Epithelial cell of prostate (primary cell): ENCODE measurements at places on chromosomes 11 and 22.

- DNase-seq = no peak
These were observed 33.9 kb downstream of the TSG101 start for GRCh38 chr11:18492888-18493287.

DNA sequence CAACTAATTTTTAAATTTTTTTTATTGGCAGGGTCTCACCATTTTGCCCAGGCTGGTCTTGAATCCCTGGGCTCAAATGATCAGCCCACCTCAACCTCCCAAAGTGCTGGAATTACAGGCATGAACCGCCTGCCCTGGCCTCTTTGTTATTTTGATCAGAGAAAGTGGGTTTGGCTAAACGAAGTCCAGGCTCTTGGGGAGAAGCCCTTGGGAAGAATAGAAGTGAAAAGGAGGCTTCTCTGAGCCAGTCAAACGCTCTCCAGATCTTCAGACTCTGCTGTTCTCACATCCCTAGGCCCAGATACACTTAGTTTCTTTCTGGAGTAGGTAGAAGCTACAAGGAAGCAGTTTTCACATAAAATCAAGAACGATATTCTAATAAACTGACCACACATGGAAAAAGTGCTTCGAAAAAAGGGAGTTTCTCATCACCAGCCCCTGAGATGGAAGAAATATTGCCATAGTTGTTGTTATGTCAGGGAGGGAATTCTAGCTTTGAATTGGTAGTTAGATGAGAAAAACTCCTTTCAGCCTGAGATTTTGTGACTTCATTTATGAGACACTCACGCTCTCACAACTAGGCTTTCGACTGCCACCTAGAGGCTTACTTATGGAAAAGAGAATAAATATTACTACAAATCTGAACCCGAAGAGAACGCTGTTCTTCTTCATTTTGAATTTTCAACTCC lies 41.7 kb upstream of the AQP11 start:
- peak; percentile 10 for DNase-seq

GRCh38 chr11:28632338-28632737 lies 524.1 kb downstream of the METTL15 start:
- DNase-seq = no peak

- DNase-seq = peak; percentile 66
These were observed 3.8 kb upstream of the PIK3IP1 start for GRCh38 chr22:31295831-31296657.

- no peak for DNase-seq
These were observed 46.1 kb downstream of the KCNC1 start for GRCh38 chr11:17780668-17781067.

DNA sequence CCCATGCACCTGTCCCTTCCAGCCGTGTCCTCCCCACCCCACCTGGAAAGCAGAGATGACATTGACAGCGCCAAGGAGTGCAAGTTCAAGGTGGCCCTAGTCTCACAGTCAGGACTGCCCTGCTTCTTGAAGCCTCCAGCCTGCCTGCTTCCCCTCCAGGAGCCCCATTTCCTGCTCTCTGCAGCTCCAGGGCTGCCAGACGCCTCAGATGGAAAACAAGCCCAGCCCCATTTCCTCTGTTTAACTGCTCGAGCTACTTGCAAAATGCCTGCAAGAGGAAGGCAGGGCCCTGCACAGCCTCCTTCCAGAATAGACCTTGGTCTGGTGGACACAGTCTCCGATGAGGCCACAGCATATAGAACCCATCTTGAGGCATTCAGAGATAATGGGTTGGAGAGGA lies 5.0 kb upstream of the DGKZ start:
- DNase-seq = no peak

DNA sequence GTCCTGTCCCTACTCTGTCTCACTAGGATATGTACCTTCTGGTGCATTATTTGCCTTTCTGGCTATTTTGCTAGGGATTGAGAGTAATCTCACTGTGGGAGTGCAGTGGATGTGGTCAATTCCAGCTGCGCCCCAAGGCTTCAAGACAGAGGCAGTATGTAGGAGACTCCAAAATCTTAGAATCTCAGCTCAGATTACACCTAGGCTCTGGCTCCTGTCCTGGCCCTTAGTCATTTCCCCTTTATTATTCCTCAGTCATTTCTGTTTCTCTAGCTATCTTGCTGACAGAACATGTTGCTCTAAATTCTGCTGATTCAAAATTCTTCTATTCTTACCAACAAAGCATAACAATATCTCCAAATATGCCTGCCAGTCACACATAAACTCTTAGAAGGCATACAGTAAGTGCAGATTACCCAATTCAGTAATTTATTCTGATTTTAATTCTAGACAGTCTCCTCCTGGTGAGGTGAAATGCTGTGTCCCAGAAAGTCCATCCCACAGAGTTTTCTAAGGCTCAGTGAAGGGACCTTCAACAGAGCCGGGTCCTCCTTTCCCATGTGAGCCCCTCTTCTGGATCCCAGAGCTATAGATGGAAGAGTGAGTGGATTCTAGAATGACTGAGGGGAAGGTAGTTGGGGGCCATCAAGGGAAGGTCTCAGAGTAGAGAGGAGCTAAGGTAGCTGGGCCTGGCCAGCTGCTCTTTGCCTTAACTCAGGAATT lies 24.3 kb upstream of the GLYATL1 start:
- no peak for DNase-seq

GRCh38 chr11:126781942-126782341 lies 218.6 kb downstream of the KIRREL3 start:
- no peak for DNase-seq

DNA sequence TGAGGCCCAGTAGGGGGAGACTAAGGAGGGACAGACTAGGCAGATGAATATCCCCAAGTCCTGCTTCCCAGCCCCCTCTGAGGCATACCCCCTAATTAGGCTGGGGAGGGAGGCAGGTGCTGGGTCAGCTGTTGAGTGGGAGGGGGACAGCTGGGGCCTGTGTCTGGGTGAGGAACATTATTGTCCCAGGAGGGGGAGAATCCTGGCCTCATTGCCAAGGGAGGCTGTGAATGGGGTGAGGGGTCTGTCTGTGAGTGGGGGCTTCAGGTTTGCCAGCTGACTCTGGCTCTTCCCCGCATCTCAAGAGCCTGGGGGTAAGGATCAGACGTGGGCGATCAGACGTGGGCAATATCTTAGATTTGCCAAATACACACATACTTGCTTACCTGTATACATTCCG lies 2.1 kb downstream of the INPPL1 start:
- no peak for DNase-seq

DNA sequence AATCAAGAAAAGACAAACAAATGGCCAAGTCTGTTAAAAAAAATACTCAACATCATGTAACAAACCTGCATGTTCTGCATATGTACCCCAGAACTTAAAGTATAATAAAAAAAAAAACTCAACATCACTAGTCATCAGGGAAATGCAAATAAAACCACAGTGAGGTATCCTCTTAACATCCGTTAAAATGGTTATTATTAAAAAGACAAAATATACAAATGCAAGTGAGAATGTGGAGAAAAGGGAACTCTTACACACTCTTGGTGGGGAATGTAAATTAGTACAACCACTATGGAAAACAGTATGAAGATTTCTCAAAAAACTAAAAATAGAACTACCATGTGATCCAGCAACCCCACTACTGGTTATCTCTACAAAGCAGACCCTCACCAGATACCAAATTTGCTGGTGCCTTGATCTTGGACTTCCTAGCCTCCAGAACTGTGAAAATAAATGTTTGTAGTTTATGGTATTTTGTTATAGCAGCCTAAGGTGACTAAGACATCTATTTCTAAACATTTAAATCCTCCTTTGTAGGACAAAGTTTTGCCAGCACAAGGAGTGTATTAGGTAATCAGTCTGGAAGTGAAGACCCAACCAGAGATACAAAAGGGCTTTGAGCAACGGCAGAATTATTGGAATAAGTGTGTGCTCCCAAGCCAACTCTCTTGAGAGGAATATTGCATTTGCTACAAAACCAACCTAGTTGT lies 32.4 kb upstream of the SCUBE2 start:
- DNase-seq = no peak

- DNase-seq = no peak
These were observed 6.6 kb upstream of the CDC42BPG start for GRCh38 chr11:64850979-64851567.

DNA sequence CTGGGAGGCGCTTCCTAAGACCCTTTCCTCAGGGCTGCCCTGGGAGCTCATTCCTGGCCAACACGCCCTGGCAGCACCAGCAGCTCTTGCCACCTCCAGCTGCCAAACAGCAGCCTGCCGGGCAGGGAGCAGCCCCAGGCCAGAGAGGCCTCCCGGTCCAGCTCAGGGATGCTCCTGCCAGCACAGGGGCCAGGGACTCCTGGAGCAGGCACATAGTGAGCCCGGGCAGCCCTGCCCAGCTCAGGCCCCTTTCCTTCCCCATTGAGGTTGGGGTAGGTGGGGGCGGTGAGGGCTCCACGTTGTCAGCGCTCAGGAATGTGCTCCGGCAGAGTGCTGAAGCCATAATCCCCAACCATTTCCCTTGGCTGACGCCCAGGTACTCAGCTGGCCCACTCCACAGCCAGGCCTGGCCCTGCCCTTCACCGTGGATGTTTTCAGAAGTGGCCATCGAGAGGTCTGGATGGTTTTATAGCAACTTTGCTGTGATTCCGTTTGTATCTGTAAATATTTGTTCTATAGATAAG lies 7.6 kb downstream of the SLC39A13 start:
- peak; percentile 50 for DNase-seq

DNA sequence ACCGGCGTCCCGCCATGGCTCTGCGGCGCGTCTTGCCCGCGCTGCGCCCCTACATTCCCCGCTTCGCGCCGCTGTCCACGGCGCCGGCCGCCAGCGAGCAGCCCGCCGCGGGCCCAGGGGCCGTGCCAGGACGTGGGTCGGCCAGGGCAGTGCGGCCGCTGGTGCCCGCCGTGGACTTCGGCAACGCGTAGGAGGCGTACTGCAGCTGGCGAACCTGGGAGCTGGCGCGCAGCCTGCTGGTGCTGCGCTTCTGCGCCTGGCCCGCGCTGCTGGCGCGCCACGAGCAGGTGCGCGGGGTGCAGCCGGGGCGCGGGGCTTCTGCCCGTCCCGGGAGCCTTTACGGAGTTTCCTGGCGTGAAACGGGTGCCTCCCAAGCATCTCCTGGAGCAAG lies 20.1 kb downstream of the DGCR6L start:
- DNase-seq = no peak

DNA sequence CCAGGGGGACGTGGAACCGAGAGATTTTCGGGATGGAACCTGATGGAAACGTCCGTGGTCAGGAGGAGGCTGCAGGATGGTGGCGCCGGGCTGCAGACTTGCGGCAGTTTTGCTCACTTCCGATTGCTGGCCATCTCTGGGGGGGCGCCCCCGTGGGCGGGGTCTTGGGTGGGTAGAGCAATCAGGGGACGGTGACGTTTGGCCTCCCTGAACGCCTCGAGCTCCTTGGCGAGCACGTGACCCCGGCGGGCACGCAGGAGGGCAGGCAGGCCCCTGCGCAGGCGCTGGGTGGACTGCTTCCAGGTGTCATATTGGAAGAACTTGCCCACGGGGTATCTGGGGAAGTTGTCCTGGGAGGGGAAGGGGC lies 6.3 kb downstream of the IGF2 start:
- no peak for DNase-seq
